NCI-H748 treated with DMSO at 0.1 percent for 48 hours (cell line): ENCODE measurements at places on chromosomes 3 and 15.
A peak's percentile ranks its signal among the peaks of the same experiment; 100 is the strongest.

- peak; percentile 44 for DNase-seq
Measured at GRCh38 chr15:82680200-82681102, 29.2 kb downstream of the AP3B2 start.

DNA sequence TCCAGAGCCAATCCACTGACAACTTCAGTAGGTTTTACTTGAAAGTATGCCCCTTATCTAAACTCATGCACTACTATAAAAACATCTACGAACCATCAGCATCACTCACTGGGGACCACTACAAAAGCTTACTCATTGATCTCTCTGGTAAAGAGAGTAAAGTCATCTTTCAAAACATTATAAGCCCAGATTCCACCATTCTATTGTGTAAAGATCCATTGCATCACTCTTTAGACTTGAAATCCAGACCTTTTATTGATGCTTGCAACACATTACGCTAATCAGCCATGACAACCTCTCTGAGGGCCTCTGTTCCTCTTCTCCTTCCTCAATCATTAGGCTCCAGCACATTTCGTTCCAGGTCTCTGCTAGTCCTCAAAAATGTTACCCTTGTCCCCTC, 248.9 kb upstream of the WNT5A start:
- no peak for DNase-seq

GRCh38 chr3:49295489-49296058, 18.5 kb upstream of the C3orf62 start:
- no peak for DNase-seq

GRCh38 chr3:146750196-146750595, 145.1 kb upstream of the PLSCR5 start:
- DNase-seq = no peak

- DNase-seq = no peak
Measured at GRCh38 chr15:64634027-64634426, 141.4 kb downstream of the RBPMS2 start.

DNA sequence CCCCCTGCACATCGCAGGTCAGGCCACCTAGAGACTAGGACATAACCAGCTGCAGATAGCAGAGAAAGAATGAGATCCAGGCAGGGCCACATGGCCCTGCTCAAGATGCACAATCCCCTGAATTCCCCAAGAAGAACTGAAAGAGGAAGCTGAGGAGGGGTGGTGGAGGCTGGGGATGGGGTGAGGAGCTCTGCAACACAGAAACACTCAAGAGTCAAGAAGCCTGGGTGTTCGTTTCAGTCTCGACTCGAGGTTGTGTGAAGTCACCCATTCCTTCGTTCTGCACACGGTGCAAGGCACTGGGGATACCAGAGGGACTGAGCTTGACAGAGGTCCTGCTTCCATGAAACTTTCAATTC, 62.0 kb downstream of the TLE3 start:
- DNase-seq = no peak

GRCh38 chr3:126339466-126339865, 17.7 kb downstream of the KLF15 start:
- no peak for DNase-seq

- no peak for DNase-seq
Measured at GRCh38 chr15:73680549-73680948, 3.6 kb upstream of the CD276 start.

DNA sequence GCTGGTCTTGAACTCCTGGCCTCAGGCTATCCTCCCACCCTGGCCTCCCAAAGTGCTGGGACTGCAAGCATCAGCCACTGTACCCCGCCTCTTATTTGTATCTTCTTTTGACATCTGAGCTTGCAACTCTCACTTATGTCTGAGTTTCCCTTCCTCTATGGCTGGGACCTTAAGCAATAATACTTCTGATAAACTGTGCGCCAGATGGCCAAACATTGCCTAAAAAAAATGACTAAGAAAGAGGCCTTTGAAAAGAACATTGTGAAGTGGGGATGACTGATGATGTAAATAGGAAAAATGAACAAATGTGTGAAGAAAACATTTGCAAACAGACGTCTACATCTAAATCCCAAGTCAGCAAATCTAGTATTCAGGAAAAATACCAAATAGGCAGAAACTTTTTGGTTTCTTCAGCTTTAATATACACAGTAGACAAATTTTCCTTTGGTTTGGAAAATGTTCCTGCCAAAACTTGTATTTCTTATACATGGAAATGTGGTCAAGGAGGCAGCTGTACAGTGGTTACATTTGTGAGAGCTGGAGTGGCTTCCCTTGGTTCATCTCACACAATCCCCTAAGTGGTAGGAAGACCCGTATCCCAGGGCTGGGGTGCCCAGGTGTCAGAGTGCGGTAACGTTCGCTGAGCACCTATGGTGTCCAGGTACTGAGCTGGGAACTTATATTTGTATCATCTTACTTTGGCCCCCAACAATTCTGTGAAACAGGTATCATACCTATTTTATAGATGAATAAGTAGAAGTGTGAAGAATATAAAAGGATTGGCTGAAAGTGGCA, 11.6 kb upstream of the TFRC start:
- DNase-seq = no peak

DNA sequence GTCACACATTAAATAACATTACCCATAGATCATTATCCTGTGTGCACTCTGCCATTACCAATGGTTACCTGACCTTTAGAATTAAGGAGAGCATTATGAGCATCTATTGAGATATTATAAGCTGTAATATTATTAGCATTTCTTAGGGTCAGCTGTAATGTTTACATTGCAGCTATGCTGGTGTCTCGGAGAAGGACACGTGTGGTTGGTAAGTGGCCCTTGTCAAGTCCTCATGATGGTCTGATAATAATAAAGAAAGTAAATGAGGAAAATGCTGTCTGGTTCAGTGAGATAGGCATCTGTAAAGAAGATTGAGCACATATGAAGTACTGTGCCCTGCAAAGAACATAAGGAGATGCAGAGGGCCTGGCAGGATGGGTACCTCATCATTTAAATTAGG, 71.7 kb upstream of the ARL6 start:
- no peak for DNase-seq

DNA sequence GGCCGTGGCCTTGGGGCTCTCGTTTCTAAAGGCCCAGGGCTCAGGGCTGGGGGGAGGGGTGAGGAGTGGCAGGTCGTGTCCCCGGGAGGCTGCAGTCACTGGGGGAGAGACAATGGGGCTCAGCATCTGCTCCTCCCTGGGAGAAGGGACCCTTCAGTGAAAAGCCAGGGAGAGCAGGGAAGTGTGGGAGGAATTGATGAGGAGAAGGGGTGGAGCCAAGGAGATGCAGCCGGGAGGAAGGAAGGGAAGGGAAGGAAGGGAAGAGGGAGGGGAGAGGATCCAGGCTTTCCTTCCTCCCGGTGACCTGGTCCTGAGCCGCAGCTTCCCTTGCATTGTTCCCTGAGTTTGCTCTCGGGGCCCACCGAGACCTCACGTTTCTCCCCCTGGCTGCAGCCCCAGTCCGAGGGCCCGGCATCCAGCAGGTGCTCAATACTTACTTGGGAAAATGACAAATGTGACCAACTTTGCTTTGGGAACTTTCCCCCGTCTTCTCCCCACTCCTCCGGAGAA, 1.4 kb upstream of the ZNF710 start:
- DNase-seq = no peak

GRCh38 chr3:76500746-76501275, 539.1 kb upstream of the ROBO2 start:
- DNase-seq = no peak

- DNase-seq = no peak
Measured at GRCh38 chr15:56871185-56871584, 47.3 kb upstream of the TCF12 start.

GRCh38 chr15:65372787-65373067, 5.1 kb downstream of the IGDCC3 start:
- no peak for DNase-seq

- no peak for DNase-seq
Measured at GRCh38 chr3:172152874-172153273, 113.5 kb downstream of the FNDC3B start.

GRCh38 chr3:61381745-61382392, 130.6 kb upstream of the FHIT start:
- peak; percentile 49 for DNase-seq

DNA sequence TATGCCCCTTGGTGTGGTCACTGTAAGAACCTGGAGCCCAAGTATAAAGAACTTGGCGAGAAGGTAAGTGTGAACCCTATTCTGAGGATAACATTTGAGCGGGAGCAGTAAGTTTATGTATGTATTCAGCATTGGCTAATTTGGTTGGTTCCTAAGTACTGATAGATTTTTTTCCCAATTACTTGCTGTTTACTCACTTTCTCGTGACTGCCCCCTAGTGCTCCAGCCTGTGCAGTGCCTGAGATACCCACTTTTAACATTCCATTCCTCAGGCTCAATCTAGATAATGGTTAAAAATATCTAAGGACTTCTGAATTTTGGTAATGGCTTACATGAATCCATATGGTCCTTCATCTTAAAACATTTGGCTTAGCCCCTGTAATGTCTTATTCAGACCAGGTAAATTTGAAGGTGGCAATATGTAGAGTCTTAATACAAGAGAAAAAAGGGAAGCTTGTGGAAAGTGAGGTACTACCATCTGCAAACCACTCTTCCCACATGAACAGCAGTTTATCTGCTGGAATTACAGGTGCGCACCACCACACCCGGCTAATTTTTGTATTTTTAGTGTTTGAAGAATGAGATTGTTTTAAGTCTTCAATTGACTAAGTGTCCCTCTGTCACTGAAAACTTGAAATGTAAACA, 7.1 kb downstream of the ELL3 start:
- peak; percentile 5 for DNase-seq
